ENCODE measurements at places on chromosomes 6 and 20. TPM values are rescaled to one million over a fixed set of nuclear protein-coding genes. Genes with fewer than 3 reads are reported as not detected.

B3GAT2 gene
- total RNA-seq = 0.03 TPM

HTR1B gene
- 0.18 TPM for total RNA-seq

SLC18B1 gene
- total RNA-seq = 5.1 TPM

HLA-DQB2 gene
- not detected for total RNA-seq

MAPK13 gene
- total RNA-seq = 0.73 TPM

ME1 gene
- total RNA-seq = 39.8 TPM
